RWPE1 (cell line): ENCODE measurements at places on chromosomes 16 and 17.

- no peak for DNase-seq
Measured at GRCh38 chr17:37698911-37699255, 46.0 kb downstream of the HNF1B start.

GRCh38 chr17:64117981-64118979 lies 11.7 kb downstream of the ERN1 start:
- no peak for DNase-seq

GRCh38 chr17:58541249-58541648 lies 26.8 kb upstream of the MTMR4 start:
- DNase-seq, result no peak

- DNase-seq, result no peak
Measured at GRCh38 chr16:88086571-88087516, 135.6 kb downstream of the BANP start.

DNA sequence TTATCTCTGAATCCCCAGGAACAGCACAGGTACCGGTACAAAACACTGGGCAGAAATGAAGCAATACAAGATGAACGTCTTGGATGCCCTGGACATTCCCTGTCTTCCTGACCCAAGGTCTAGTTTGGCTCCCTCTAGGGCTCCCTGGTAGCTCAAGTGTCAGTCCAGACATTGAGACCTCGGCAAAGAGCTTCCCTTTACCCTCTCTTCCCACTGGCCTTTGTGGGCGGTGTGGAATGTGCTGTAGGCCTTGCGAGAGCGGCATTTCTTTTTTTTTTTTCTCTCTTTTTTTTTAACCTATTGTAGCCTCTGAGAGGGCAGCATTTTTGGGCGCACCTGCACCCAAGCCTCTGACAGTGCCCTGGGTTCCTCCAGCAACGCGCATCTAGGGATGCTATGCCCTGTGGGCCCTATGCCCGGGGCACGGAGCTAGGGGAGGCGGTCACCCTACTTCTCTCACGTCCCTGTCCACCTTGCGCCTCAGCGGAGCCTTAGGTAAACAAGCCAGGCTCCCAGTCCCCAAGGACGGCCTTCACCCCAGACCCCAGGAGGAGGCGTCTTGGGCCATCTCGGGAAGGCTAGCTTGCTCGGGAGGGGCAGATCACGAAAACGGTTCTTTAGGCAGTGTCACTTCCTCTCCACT lies 1.2 kb upstream of the NFATC3 start:
- no peak for DNase-seq

- no peak for DNase-seq
Measured at GRCh38 chr16:81734632-81735434, 44.3 kb upstream of the PLCG2 start.

GRCh38 chr17:80071116-80071841 lies 30.1 kb upstream of the GAA start:
- no peak for DNase-seq

- no peak for DNase-seq
Measured at GRCh38 chr16:78269256-78269655, 169.8 kb downstream of the WWOX start.
